ENCODE measurements at places on chromosomes 2 and 18.

DNA sequence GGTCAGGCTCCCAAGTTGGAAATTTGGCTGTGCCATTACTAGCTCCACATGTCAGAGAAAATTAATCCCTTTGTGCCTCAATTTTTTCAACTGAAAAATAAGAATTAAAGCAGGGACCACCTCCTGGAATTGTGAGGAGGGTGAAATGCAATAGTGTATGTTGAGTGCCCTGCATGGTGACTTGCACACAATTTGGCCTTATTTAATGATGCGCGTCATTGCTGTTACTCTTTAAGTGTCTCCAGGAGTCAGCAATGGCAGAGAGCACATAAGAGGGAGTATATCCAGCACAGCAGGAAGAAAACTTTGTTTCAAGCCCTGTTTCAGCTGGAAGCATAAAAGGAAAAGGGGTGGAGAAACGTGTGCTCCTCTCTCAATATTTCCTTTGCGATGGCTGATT, 215.8 kb downstream of the ALK start:
- no peak for DNase-seq

- no peak for DNase-seq
Observed at GRCh38 chr2:226678422-226678821, 121.2 kb downstream of the IRS1 start.

- DNase-seq: no peak
Observed at GRCh38 chr2:9623151-9623550, 7.6 kb downstream of the YWHAQ start.

DNA sequence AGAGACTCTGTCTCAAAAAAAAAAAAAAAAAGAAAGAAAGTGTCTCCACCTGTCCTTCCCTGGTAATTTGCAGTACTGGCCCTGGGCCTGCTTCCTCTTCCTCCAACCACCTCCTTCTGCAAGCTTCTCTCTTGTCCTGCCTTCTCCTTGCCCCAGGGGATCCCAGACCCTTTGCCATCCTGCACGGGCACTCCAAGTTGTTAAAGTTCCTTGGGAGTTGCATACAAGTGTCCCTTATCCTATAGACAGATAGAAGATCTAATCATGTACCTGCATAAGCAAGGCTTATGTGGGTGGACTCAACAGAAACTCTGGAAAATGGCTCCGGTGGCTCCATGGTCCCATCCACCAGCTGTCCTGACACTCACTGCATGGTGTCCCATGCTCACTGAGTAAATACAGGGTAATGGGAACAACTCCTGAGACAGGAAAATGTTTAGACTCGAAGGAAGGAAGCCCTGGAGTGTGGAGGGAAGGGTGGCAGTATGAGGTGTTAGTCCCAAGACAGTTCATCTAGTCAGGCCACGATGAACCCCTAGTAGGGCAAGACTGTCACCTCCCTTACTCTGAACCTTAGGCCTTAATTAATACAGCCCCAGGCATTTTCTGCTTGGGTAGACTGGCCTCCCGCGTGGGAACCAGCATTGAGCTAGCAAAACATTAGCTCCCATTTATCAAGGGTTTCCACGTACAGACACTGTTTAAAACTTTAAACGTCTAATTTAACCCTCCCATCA, 17.1 kb downstream of the ODC1 start:
- no peak for DNase-seq

DNA sequence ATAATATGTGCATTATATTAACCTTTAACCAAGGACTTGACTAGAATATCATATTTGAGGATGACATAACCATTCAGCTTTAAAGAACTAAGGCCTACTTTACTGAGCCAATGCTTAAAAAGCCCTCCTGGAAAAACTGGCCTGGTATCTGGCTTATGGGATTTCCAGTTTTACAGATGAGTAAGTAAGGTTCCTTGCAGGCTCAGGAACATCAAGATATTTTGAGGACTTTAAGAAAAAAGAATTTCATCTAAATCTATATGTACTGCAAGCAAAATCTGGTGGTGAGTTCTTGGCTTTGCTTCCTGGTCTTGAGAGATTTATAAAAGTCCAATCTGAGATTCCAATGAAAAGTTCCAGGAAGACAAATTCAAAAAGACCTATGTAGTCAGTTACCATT, 417.0 kb upstream of the NRXN1 start:
- DNase-seq: no peak

DNA sequence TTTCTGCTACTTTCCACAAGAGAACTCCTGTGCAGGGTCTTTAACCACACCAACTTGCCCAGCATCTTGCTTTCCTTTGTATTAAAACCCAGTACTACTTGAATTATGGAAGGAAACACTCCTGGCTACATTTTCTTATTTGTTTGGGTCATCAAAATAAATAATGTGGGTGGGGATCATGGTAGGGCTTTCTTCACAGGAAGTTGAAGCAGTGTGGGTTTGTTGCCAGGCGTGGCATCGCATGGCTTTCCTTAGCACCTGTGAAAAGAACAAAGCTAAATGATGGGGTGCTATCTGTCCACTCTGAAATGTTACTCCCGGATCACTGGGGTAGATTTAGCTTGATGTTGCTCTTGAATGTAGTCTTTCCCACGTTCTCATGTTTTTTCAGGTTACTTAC, 18.7 kb downstream of the ARHGAP25 start:
- no peak for DNase-seq

DNA sequence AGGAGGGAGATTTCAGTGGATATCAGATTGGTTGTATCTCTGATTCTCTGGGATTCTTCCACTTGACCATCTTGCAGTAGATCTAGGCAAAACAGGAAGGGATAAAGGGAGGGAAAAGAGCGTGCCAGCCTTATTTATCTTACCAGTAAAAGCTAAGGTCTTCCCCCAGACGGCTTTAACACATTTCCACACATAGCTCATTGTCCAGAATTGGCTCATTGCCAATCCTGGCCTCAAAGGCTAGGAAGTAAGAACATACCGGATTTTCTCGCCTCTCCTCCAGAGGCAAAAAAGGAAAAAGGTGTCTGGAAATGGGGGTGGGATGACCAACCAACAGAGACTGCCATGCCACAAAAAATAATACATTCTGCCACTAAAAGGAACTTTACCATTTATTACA, 411.6 kb upstream of the NRP2 start:
- no peak for DNase-seq

GRCh38 chr2:30287190-30287840, 56.0 kb downstream of the LBH start:
- no peak for DNase-seq

DNA sequence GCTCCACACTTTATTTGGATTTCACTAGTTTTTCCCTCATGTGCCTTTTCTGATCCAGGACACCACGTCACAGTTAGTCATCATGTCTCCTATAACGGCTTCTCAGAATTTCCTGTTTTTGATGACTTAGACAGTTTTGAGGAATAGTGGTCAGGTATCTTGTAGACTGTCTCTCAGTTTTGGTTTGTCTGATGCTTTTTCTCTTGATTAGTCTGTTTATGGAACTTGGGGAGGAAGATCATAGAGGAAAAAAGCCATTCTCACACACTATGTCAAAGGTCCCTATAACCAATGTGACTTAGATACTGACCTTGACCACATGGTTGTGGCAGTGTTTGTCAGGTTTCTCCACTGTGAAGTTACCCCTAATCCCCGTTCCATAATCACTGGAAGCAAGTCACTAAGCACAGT, 89.0 kb downstream of the RAPH1 start:
- no peak for DNase-seq

GRCh38 chr2:216090369-216090786, 8.7 kb downstream of the TMEM169 start:
- no peak for DNase-seq

DNA sequence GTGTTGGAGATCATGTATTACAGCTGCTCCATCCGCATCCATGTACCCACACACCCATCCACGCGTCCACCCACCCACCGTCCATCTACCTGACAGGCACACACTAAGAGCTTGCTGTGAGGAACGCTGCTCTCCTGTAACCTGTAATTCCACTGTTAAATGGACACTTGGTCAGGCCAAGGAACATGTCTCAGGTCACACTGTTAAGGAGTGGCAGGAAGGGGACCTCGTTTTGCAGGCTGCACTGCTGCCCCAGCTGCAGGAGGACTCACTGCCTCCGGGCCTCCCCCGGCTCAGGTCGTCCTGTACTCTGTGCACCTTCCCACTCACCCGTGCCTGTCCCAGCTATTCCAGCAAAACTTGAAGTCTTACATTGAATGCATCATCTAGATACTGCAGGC, 170.5 kb downstream of the EIPR1 start:
- DNase-seq: no peak

GRCh38 chr2:23824777-23825212, 102.1 kb downstream of the ATAD2B start:
- DNase-seq: no peak

DNA sequence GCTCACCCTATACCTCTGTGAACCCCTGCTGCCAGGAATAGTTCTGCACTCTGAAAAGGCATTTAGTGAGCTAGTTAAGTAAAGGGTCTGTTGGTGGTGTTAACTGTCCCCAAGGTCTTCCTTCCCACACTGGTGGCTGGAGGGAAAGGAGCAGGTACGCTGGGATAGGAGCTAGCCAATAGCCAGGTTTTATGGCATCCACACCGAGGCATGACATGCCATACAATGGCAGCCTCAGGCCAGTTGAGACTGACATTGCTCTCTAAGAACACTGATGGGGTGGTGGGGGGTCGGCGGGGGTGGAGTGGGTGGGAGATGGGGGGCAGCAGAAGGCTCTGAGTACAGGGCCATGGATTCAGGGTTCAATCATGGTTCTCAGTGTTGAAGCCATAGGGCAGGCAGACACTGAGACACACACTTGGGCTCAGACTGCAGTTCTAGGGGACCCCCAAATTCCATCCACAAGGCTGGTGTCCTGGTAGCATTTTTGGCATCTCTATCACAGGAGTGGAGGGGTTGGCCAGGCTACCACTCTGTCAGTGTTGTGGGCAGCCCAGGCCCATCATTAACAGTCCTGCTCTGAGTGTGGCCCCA, 136.0 kb downstream of the CTIF start:
- DNase-seq: peak; percentile 20

GRCh38 chr2:44804406-44805265, 136.9 kb upstream of the SIX3 start:
- DNase-seq: no peak

DNA sequence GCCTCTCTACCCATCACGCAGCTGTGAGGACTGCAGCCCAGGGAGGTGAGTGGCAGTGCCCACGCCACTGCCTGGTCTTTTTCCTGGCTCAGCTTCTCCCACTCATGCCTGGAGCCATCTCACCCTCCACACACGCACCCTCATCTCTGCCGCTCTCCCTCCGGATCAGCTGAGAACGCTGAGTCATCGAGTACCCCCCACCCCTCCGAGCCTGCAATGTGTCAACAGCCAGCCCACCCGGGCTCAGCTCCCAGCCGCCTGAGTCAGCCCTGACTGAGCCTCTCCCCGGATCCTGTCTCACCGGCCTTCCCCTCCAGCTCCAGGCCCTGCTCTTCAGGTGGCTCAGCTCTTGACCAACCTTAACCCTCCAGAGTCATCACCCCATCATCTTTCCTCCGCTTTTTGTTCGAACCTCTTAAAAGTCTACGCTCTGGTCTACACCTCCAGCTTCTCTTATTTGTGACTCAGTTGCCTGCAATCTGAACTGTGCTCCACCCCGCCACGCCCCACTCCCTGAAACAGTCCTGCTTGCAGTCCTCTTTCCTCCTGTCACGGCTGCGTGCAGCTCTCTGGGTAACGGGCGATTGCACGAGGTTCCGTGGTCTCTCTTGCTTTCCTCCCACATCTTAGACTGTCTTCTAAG, 94.4 kb upstream of the ASAP2 start:
- peak; percentile 95 for DNase-seq

DNA sequence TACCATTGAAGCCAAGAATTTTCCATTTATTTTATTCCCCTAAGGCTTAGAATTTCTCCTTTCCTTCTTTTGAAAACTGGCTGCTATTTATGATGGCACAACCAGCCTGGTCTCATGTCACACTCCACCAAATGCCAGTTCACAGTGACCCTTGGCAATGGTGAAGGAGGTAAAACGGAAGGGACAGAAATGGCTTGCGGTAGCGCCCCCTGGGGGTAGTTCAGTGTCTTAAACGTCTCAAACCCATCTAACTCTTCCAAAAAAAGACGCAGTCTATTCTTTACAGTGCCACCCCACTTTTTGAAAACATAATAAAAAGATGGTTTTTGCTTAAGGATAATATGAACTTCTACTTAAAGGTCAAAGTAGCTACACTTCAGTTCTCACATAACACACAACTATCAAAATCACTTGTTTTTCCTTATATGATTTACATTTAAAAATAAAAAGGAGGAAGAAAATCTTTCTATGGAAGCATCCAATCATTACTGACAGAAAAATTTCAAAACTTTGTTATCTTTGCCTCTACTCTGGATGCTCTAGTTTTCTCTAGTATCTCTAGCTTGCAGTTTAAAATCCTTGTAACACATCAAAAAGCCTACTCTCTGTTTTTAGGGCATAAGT, 28.0 kb downstream of the PNO1 start:
- no peak for DNase-seq

GRCh38 chr2:5729416-5729815, 37.2 kb downstream of the SOX11 start:
- DNase-seq: no peak

DNA sequence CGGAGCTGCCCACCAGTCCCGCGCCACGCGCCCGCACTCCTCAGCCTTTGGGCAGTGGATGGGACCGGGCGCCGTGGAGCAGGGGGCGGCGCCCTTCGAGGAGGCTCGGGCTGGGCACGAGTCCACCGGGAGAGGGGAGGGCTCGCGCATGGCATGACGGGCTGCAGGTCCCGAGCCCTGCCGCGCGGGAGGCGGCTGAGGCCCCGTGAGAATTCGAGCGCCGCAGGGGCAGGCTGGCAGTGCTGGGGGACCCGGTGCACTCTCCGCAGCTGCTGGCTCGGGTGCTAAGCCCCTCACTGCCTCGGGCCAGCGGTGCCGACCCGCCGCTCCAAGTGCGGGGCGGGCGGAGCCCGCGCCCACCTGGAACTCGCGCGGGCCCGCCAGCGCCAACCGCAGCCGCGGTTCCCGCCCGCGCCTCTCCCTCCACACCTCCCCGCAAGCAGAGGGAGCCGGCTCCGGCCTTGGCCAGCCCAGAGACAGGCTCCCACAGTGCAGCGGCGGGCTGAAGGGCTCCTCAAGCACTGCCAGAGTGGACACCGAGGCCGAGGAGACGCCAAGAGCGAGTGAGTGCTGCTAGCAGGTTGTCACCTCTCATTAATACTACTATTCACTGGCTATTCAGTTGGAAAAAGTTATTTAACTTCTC, 3.6 kb upstream of the TTC21B start:
- no peak for DNase-seq

GRCh38 chr2:11688222-11689069, 18.5 kb upstream of the NTSR2 start:
- DNase-seq: no peak

Measured in RWPE2 (cell line).